ENCODE measurements at places on chromosomes 7 and 10. TPM values are rescaled to one million over a fixed set of nuclear protein-coding genes. Genes with fewer than 3 reads are reported as not detected.

GRCh38 chr7:136134503-136134902 is 157.3 kb upstream of the MTPN start:
- peak; percentile 44 for DNase-seq
- no peaks in the 10 kb centered on the region for H3K4me1 ChIP-seq
- no peaks in the 10 kb centered on the region for H3K36me3 ChIP-seq
- H3K27me3 ChIP-seq: no peaks in the 10 kb centered on the region
- H3K4me3 ChIP-seq: no peak overlapping the region

GRCh38 chr7:41742401-41743020 is 39.6 kb upstream of the INHBA start:
- no peaks in the 10 kb centered on the region for H3K4me1 ChIP-seq
- H3K27ac ChIP-seq: no peak overlapping the region
- no peaks in the 10 kb centered on the region for H3K27me3 ChIP-seq
- H3K4me3 ChIP-seq: no peak overlapping the region

DNA sequence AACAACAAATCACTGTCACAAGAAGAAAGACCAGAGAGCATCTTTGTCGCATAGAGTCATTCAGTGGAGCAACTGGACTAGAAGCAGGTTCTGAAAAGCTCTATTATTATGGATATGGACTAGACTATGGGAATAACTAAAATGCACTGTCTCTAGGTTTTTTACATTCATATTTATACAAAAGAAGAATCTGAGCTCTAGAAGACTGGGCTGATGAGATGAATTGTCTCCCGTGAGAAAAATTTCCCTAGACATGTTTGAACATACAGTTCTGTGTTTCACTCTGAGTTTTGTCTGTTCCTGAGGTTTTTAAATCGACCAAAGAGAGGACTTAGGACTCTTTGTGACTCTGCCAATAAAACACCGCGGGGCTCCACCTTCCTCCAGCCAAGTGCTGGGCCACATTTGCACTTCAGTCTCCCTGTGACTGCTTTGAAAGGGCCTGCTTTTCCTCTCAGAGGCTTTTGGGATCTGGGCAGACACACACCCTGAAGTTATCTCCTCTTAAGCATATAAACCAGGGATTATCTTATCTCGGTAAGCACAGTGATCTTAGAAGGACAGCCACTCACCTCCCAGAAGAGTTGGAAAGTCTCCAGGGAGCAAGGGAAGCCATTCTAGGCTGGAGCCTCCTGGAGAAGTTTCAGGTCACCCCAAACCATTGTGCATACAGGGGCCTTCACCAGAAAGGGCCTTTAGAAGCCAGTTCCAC is 101.0 kb upstream of the JCAD start:
- peaks cover 10% of the 10 kb centered on the region for H3K27me3 ChIP-seq
- no peaks in the 10 kb centered on the region for H3K4me1 ChIP-seq
- H3K27ac ChIP-seq: no peak overlapping the region
- no peak for DNase-seq
- H3K36me3 ChIP-seq: no peaks in the 10 kb centered on the region
- no peak overlapping the region for H3K4me3 ChIP-seq

- H3K27ac ChIP-seq: no peak overlapping the region
- no peak overlapping the region for H3K4me3 ChIP-seq
- no peaks in the 10 kb centered on the region for H3K4me1 ChIP-seq
- DNase-seq: no peak
Measured at GRCh38 chr7:78254726-78255055, 456.1 kb downstream of the PHTF2 start.

DNA sequence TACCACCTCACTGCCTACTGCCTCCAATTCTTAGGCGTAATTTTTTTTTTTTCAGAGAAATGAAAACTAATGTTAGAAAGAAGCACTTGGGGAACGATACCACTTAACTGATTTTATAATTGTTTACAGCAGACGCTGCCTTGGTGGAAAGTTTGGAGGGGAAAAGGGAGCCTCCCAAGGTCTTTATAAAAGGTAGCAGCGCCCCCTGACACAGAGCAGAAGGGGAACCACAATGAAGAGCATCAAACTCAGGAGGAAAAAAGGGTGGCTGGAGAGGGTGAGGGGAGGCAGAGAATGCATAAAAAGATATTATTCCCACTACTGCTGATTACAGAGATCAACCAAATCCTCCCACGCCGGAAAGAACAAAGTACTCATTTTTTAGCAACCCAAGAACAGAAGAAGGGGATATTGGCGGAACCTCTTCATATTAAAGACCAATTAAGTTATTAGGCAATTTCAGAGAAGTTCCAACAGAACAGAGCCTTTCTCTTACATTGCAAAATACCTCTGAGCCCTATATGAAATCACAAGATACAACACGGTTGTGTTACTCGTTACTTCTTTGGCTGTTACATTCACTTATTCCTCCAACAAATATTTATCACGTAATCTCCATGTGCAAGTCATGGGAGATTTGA is 135.8 kb downstream of the TEX36 start:
- H3K4me3 ChIP-seq: no peak overlapping the region
- H3K4me1 ChIP-seq: no peaks in the 10 kb centered on the region
- no peak for DNase-seq

- no peaks in the 10 kb centered on the region for H3K36me3 ChIP-seq
- no peaks in the 10 kb centered on the region for H3K27me3 ChIP-seq
- H3K4me3 ChIP-seq: no peak overlapping the region
- H3K4me1 ChIP-seq: peaks cover 19% of the 10 kb centered on the region
Measured at GRCh38 chr10:61795147-61795546, 106.4 kb upstream of the ARID5B start.

- no peak overlapping the region for H3K27ac ChIP-seq
- H3K4me1 ChIP-seq: peaks cover 3% of the 10 kb centered on the region
- H3K36me3 ChIP-seq: no peaks in the 10 kb centered on the region
- no peaks in the 10 kb centered on the region for H3K27me3 ChIP-seq
- H3K4me3 ChIP-seq: no peak overlapping the region
Measured at GRCh38 chr7:116180302-116180701, 30.0 kb upstream of the TES start.

GRCh38 chr10:128221807-128222206 is 95.6 kb upstream of the MKI67 start:
- H3K27ac ChIP-seq: no peak overlapping the region
- no peaks in the 10 kb centered on the region for H3K4me1 ChIP-seq
- H3K36me3 ChIP-seq: no peaks in the 10 kb centered on the region
- DNase-seq: no peak
- no peak overlapping the region for H3K4me3 ChIP-seq
- H3K27me3 ChIP-seq: no peaks in the 10 kb centered on the region

- no peaks in the 10 kb centered on the region for H3K36me3 ChIP-seq
- H3K4me1 ChIP-seq: no peaks in the 10 kb centered on the region
Measured at GRCh38 chr7:51300762-51301674, 15.6 kb downstream of the COBL start.

DNA sequence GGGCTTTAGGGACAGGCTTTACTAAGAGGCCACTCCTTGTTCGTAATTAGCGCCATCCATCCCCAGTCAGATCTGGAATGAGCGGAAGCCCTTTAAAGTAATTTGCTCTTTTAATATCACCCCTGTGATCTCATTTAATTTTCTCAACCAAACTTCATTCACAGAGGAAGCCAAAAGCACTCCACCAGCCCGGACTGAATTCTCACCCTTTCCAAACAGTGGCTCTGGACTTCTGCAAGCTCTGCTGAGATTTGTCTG is 43.1 kb downstream of the UNC5B start:
- H3K27ac ChIP-seq: no peak overlapping the region
- no peaks in the 10 kb centered on the region for H3K27me3 ChIP-seq
- H3K4me1 ChIP-seq: peaks cover 22% of the 10 kb centered on the region
- DNase-seq: no peak

DNA sequence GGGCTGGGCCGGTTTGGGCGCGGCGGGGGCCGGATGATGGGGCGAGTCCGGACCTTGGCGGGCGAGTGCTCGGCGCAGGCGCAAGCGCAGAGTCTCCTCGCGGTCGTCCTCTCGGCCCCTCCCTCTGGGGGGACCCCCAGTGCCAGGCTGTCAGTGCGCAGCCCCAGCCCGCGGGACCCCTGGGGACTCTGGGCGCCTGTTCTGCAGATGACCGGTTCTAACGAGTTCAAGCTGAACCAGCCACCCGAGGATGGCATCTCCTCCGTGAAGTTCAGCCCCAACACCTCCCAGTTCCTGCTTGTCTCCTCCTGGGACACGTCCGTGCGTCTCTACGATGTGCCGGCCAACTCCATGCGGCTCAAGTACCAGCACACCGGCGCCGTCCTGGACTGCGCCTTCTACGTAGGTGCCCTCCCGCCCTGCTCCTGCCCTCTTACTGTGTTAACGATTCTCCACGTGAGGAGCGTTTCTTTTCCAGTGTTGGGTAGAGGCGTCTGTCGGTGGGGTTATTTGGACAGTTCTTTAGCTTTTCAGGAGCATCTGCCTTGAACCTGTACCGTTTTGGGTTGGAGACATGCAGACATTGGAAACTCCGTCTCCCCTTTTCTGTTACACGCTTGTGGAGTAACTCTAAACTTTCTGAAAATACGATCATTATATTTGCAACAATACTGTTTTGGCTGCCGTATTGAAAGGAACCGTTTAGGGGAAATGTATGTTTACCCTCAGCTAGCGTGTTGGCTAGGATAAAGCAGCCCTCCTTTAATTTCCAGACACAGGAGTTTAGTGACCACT is 706 bp downstream of the BUB3 start:
- peaks cover 2% of the 10 kb centered on the region for H3K36me3 ChIP-seq
- H3K4me1 ChIP-seq: peaks cover 1% of the 10 kb centered on the region
- H3K27ac ChIP-seq: peak overlapping the region; percentile 75
- DNase-seq: peak; percentile 40
- H3K4me3 ChIP-seq: peak overlapping the region; percentile 79
- peaks cover 22% of the 10 kb centered on the region for H3K27me3 ChIP-seq

DNA sequence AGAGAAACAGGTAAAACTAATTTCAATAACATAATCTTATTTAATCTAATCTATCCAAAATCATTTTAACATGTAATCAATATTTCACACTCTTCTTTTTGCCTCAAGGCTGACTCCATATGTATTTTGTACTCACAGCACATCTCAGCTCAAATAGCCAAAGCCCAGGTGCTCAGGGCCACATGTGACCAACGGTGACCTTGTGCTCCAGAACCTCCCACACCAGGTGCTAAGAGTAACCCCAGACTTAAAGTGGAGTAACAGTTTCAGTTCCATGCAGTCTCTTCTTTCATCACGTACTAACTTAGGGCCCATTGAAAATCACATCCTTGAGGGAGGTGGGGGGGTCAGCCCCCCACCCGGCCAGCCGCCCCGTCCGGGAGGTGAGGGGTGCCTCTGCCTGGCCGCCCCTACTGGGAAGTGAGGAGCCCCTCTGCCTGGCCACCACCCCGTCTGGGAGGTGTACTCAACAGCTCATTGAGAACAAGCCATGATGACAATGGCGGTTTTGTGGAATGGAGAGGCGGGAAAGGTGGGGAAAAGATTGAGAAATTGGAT is 47.3 kb downstream of the NCAPG2 start:
- no peak for DNase-seq
- no peak overlapping the region for H3K27ac ChIP-seq
- H3K27me3 ChIP-seq: no peaks in the 10 kb centered on the region
- no peaks in the 10 kb centered on the region for H3K4me1 ChIP-seq
- no peak overlapping the region for H3K4me3 ChIP-seq

- H3K4me3 ChIP-seq: no peak overlapping the region
- no peak overlapping the region for H3K27ac ChIP-seq
- DNase-seq: no peak
- H3K27me3 ChIP-seq: no peaks in the 10 kb centered on the region
Measured at GRCh38 chr7:88665892-88666514, 93.5 kb upstream of the ZNF804B start.

GRCh38 chr10:110241841-110242240 is 34.4 kb downstream of the MXI1 start:
- no peak for DNase-seq
- no peak overlapping the region for H3K4me3 ChIP-seq
- no peaks in the 10 kb centered on the region for H3K27me3 ChIP-seq
- H3K4me1 ChIP-seq: no peaks in the 10 kb centered on the region
- H3K36me3 ChIP-seq: peaks cover 5% of the 10 kb centered on the region

DNA sequence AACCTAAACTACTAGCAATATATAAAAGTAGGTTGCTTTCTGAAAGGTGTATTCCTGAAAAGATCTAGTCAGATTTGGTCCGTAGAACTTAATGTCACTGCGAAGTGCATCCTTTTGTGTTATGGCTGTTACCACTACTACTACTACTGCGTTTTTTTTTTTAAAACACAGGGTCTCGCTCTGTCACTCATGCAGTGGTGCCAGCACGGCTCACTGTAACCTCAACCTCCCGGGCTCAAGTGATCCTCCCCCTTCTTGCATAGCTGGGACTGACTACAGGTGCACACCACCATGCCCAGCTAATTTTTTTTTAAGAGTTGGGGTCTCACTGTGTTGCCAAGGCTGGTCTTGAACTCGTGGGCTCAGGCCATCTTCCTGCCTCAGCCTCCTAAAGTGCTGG is 14.5 kb downstream of the WIPI2 start:
- H3K36me3 ChIP-seq: peaks cover 41% of the 10 kb centered on the region
- no peak overlapping the region for H3K4me3 ChIP-seq
- H3K27ac ChIP-seq: no peak overlapping the region
- DNase-seq: no peak
- no peaks in the 10 kb centered on the region for H3K27me3 ChIP-seq
- H3K4me1 ChIP-seq: no peaks in the 10 kb centered on the region

GRCh38 chr7:96548664-96549063 is 161.0 kb downstream of the SEM1 start:
- H3K36me3 ChIP-seq: no peaks in the 10 kb centered on the region
- no peak overlapping the region for H3K27ac ChIP-seq
- no peaks in the 10 kb centered on the region for H3K27me3 ChIP-seq
- H3K4me1 ChIP-seq: no peaks in the 10 kb centered on the region
- no peak for DNase-seq
- H3K4me3 ChIP-seq: no peak overlapping the region

DNA sequence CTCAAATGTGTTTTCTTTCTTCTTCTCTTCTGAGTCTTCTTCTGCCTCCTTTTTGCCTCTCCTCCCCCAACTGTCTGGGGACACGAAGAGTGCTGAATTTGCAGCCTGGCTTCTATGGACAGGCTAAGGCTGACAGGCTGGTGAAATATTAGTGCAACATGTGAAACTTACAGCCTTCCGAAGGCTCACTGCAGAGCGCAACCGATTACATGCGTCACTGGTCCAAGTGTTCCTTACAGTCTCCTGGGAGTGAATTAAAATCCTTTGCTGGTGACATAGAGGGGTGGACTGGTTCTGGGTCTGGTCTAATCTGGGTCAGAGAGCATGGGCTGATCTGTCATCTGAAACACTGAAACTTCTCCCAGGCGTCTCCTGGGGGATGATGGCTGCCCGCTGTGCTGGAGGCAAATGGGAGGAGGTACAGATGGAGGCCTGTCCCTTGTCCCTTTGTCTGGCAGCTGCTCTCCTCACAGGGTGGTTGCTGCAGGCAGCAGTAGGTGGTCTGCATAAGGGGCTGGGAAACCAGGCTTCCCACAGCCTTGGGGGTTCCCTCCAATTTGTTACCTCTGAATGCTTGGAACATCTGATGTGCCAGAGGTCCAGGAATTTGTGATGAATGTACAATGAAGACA is 143.8 kb upstream of the BMPER start:
- no peak for DNase-seq
- H3K36me3 ChIP-seq: no peaks in the 10 kb centered on the region
- H3K4me3 ChIP-seq: no peak overlapping the region

Gene RADIL
- not detected for total RNA-seq

Gene IL2RA
- not detected for total RNA-seq

Gene AKR1C4
- not detected for total RNA-seq

Gene ANKRD1
- 10.8 TPM for total RNA-seq

Gene SH2D4B
- total RNA-seq: not detected

Gene AKR1D1
- not detected for total RNA-seq

Gene TDRD1
- total RNA-seq: not detected

Gene PCLO
- total RNA-seq: under 0.01 TPM

Gene EPC1
- total RNA-seq: 21.9 TPM

Gene SCIN
- total RNA-seq: not detected

Data from IMR-90 (cell line).